ENCODE measurements at places on chromosomes 4 and X.

DNA sequence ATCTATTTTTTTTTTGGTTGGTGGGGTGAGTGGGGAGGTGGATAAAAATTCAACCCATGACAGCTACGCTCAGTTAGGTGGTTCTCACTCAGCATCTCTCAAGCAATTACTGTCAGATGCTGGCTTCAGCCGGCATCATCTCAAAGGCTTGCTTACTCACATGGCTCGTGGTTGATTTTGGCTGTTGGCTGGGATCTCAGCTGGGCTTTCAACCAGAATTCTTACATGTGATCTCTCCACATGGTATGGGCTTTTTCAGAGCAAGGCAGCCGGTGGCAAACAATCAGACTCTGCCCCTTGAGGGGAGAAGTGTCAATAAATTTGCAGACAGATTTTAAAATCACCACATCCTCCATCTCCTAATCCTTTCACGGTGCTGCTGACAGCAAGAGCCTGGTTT, 47.2 kb downstream of the SLC34A2 start:
- no peak for DNase-seq

DNA sequence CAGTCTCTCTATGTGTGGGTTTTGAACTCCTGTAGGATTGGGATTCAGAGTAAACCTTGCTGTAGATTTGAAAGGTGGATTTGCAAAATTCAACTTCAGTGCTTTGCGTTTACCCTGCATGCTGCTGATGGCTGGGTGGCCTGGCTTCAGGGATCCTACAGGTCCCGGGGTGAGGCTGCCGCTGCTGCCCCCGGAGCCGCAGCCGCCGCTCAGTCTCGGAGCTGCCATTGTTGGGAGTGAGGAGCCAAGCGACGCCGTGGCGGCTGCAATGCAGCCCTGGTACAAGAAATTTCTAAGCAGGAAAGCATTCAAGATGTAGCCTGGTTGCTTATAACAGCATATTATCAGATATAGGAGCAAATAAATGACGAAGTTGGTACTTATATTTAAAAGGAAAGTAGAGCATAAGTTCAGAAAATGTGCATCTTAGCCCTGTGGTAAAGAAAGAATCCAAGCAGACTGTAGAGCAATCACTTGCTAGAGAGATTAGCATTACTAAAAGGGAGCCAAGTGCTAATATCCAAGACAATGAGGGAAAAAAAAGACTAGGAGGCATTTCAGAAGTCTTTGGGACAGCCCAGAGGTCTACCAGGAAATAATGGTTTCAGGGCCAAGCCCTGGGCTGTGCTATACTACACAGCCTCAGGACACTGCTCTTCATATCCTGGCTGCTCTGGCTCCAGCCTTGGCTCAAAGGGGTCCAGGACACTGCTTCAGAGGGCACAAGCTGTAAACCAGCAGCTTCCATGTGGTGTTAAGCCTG, 36.9 kb upstream of the CHIC1 start:
- DNase-seq = no peak

DNA sequence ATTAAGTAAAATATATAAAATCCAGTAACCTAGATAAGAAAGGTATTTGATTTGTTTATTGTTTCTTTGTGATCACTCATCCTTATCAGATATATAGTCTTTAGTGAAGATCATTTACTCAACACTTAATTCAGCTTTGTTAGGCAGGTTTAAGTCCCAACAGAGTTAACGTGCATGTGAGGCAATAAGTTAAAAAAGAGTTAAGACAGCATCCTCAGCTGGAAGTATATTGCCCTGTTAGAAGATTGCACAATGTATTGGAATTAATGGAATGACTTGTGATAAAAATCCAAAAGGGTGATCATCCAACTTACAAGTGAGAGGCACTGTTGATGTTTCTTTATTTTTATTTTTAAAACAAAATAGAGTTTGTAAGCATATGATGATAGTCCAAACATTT, 1162.1 kb downstream of the RAPGEF2 start:
- DNase-seq = no peak

GRCh38 chr4:87141428-87141827, 79.0 kb downstream of the KLHL8 start:
- no peak for DNase-seq

DNA sequence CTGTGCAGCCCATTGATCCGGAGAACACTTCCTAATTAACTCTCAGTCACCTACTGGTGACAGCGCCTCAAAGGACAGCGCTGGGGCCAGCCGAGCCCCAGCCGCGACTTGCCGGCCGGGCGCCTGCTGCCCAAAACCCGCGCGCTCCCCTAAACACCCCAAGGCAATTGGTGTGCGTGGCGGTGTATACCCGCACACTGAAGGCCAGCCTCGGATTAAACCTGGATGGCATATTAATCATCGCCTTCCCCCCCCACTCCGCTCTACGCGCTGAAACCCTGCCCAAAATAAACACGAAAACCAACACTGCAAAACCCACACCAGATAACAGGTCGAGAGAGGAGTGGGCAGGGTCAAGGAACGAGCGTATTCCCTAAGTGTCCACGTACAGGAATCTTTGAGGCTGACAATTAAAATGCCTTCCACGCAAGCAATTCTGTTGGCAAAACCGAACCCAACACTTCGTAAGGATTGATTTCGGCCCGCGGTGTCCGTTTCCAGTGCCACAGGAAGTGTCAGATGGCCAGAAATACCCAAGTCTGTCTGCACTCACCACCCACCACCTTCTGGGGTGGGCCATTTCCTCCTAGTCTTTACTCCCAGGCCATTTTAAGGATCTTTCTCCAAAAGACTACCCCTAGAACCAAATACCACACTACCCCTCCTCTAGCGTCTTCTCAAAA, 2.7 kb downstream of the BCOR start:
- DNase-seq = no peak

DNA sequence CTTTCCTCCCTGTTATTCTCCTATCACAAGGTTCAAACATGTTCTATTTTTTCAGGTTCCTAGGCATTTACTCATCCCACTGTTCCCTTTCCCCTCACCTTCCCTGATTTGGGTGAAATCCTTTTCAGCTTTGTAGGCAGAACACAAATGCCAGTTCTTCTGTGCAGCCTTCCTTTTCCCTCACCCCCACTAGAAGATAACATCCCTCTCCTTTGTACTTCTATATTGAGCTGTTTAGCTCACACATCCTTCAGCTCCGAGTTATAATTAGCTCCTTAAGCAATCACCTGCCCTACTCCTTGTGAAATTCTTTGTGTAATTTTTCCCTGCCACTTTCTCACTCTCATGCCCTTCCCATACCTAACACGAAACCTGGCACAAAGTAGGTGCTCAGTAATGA, 240.9 kb downstream of the AR start:
- no peak for DNase-seq

DNA sequence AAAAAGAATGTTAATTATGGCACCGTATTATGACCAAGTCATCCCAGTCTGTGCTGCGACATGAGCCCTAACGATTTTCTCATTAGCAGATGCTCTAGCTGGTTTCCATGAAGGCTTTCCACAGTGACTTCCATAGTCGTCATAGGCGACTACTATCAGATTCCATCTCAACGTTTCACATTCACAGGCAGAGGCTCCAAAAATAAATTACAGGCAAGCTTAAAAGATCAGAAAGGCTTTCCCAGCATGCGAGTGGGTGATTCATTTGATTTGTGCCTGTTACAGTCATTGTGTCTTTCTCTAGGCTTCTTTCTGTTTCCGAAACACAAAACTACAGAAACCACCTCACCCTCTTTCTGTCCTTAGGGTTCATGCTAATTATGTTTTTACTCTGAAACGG, 43.2 kb downstream of the PALLD start:
- no peak for DNase-seq

All from activated T-helper 1 cell treated with Interleukin-2 at 50 U/mL for 16 hours (primary cell).